ENCODE measurements at places on chromosomes 2 and 18.
A peak's percentile ranks its signal among the peaks of the same experiment; 100 is the strongest.

DNA sequence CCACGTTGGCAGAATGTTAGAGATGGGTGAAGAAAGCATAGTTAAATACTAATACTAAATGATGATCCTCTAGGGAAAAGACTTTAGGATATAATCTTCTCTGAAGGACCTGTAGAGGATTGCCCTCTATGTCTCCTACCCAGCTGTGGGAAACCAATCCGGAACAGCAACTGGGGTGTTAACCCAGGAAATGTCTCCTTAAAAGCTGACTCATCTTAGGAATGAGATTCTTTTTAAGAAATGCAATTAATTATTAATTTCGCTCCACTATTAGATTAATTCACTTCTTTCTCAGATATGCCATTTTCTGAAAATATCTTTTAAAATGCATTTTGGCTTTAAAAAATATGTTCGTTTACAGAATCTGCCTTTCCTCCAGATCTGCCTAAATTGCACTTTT, 7.4 kb downstream of the SCN3A start:
- DNase-seq, result no peak

- no peak for DNase-seq
Observed at GRCh38 chr18:58069099-58069498, 25.1 kb downstream of the NEDD4L start.

GRCh38 chr18:78678318-78678695, 301.3 kb upstream of the SALL3 start:
- DNase-seq, result no peak

GRCh38 chr2:127410871-127411652, 7.2 kb upstream of the PROC start:
- DNase-seq, result no peak

GRCh38 chr2:160324161-160324800, 124.2 kb upstream of the ITGB6 start:
- no peak for DNase-seq

- DNase-seq, result no peak
Observed at GRCh38 chr2:73821669-73822068, 7.1 kb upstream of the STAMBP start.

- no peak for DNase-seq
Observed at GRCh38 chr2:37851428-37851827, 73.7 kb upstream of the RMDN2 start.

DNA sequence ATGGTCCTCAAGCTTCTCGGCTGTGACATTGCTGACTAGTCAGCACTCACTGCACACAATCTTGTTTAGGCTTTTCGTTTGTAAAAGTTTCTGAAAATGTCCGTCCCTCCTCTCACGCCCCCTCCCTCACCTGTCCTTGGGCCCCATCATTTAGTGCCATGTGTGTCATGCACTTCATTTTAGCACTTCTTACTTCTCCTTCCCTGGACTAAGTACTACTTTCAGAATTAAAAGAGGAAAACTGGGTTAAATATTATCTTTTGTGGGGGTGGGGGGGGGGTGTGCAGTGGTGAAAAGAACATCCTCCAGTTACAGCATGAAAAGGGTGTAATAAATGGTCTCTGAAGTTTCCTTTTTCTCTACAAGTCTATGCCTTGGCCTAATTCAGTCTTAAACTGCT, 182.0 kb upstream of the SP5 start:
- no peak for DNase-seq

DNA sequence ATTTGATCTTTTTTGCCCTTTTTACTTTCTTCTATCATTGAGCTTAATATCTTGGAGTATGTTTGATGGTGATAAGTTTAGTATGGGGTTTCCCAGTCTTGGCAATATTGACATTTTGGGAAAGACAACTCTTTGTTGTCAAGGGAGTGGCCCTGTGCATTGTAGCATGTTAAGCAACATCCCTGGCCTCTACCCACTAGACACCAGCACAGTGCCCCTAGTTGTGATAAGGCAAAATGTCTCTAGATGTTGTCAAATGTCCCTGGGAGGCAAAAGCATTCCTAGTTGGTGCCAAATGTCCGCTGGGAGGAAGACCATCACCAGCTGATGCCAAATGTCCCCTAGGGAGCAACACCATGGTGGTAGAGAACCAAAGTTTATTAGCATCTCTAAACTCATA, 28.2 kb downstream of the GULP1 start:
- no peak for DNase-seq

GRCh38 chr2:178796079-178796677, 11.0 kb downstream of the TTN start:
- peak; percentile 10 for DNase-seq

DNA sequence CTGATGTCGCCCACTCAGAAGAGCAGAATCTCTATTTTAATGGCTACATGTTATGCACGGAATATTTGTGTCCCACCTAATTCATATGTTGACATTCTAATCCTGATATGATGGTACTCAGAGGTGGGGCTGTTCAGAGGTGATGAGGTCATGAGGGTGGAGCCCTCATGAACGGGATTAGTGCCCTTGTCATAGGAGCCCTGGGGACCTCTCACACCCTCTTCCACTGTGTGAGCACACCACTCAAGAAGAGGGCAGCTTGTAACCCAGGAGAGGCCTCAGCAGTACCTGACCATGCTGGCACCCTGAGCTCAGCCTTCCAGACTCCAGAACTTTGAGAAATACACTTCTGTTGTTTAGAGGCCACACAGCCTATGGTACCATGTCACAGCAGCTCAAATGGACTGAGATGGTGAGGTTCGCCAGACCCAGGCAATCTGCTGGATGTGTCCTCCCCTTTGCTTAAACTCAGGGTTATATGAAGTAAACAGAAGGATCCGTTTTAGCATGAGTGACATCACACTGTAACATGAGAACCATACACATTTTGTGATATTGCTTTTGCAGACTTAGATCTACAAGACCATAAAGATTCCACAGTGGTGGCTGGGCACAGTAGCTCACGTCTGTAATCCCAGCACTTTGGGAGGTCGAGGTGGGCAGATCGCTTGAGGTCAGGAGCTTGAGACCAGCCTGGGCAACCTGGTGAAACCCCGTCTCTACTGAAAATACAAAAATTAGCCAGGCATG, 48.7 kb downstream of the ATOH8 start:
- DNase-seq, result no peak

GRCh38 chr2:37367984-37368383, 23.6 kb downstream of the QPCT start:
- no peak for DNase-seq

- no peak for DNase-seq
Observed at GRCh38 chr18:8870528-8870927, 165.2 kb downstream of the MTCL1 start.

DNA sequence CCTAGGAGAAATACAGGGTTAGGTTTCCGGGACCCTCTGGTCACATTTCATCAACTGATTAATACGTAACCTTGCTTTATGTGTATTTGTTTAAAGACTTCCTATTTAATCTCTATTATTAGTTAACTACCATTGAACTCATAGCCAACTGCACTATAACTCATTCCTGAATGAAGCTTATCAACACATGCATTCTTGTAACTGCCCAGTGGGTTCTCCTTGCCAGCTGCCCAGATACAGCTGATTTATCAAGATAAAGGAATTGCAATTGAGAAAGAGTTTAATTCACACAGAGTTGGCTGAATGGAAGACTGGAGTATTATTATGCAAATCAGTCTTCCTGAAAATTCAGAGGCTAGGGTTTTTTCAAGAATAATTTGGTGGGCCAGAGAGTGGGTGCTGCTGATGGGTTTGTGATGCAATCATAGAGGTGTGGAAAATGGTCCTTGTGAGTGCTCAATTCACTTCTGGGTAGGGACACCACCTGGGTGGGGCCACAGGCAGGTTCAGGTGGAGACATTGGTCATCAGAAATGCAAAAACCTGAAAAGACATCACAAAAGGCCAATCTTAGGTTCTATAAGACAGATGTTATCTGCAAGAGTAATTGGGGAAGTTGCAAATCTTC, 21.1 kb upstream of the NOSTRIN start:
- no peak for DNase-seq

- no peak for DNase-seq
Observed at GRCh38 chr2:16861111-16861510, 195.5 kb upstream of the CYRIA start.

DNA sequence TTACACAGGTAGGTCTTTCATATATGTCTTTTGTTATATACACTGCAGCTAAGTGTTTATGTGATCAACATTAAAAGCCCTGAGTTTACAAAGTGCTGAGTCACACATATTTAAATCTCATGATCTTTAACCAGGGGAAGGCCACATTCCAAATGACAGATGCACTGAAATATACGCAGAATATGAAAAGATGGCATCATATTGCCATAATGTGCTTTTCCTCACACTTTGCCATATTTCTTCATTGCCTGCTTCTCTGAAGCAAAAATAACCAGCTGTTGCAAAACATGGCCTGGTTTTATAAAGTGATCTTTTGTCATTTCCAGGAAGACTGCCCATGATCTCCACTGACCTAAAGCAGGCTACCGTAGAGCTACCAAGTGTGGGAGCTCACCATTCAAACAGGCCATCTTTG, 93.5 kb upstream of the MAPRE2 start:
- no peak for DNase-seq

DNA sequence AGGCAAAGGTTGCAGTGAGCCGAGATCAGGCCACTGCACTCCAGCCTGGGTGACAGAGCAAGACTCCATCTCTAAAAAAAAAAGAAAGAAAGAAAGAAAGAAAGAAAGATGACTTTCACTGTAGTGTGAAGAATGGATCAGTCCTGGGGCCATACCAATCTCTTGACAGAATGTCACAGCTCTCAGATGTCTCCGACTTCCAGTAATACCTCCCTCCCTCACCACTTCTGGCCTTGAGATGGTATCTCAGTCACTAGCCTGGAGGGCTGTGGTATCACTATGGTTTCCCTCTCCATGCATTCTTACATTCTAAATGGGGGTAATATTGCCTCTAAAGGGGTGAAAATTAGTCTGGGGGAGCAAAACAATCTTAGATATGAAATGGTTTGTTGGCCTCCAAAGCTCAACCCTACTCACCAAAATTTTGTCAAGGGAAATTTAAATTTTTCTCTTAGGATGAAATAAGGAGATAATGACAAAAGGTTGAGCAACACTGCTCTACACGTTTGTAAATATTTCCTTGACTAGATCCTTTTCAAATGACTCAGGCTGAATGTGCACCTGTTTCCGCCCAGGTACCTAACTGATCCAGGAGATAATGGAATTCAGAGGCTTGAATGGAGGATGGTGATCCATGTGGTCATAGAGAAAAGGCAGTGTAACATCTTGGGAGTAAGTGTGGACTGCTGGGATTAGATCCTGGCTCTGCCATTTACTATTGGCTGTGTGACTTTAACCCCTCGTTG, 19.9 kb upstream of the SPRED2 start:
- DNase-seq, result no peak

DNA sequence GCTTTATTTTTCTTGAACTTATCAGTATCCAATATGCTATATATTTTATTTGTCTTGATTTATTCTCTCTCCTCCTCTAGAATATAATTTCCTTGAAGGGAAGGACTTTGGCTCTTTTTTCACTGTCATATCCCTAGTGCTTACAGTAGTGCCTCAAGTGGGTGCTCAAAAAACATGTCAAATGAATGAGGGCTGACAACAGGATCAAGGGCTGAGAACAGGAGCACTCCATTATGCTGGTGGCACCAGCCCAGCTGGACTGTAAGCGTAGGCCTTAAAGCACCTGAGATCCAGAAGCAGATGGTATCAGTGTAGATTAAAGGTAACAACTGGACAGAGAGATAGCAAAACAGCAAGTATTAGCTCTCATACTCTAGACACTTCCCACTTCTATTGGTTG, 46.3 kb downstream of the PMS1 start:
- DNase-seq, result no peak

DNA sequence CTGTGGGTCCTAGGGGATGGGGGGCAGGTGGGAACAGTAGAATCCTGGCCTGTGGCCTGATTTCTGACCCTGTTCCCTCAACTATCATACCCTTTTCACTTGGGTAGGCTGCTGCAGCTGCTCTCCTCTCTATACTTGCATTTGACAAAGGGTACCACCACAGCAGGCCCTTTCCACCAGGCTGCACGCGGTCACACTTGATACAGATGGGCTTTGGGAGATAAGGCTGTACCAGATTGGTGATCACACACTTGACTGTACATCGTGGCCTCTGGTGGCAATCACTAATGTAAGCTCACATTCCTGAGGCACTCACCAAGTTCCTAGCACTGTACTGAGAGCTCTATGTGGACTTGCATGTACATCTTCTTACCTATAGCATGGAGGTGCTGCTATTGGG, 1.6 kb upstream of the RALB start:
- no peak for DNase-seq

DNA sequence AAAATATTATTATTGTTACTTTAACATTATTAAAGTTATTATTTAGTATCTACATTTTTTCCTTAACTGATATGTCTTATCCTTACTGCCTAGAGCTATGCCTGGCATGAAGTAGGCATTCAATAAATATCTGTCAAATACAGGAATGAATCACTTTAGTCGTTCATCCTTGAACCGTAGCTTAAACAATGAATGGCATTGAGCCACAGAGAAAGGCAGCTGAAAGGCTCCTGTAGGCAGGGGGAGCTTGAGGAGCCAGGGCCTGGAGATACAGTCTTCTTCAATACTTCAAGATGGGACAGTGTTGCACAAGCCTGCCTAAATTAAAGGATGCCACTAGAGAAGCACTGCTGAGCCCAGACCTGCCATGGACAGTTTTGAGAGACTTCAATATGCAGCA, 22.5 kb downstream of the CYRIA start:
- DNase-seq, result no peak

DNA sequence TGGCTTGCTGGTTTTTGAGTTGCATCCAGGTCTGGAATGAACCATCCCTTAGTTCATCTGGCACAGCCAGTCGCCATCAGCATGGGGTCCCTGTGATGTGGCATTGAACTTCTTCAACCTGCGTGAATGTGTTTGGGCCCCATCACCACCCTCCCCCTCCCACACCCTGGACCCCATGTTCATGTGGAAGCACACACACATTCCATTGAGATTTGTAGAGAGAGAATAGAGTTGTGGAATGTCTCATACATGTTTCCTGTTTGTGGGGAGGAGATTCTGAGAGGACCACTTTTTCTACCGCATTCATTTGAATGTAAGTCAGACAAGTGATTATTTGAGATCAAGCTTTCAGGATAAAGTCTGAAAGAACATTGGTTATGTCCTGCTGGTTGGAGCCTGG, 117.6 kb upstream of the EML6 start:
- DNase-seq, result no peak

- peak; percentile 100 for DNase-seq
Observed at GRCh38 chr2:158131919-158132566, 30.4 kb downstream of the UPP2 start.

DNA sequence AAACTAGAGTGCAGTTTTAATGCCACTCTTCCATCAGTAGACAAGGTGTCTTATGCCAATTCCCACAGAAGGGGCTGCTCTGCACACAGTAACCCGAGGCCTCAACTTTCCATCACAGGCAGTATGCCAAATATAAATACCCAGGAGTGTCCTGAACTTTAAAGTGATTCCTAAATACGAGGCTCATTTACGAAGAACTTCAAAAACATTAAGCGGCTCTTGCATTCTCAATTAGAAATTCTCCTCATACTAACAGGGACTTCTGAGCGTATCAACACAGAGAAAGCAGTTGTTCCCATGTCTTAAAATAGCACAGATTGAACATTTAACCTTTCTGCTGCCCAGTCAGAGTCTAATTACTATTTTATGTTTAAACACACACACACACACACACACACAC, 638.6 kb downstream of the ERBB4 start:
- no peak for DNase-seq
